ENCODE measurements at places on chromosomes 13 and 19.

GRCh38 chr13:78326633-78327032 lies 276.7 kb downstream of the POU4F1 start:
- DNase-seq: no peak

- no peak for DNase-seq
These were observed 444.5 kb upstream of the GPC6 start for GRCh38 chr13:92781965-92782690.

GRCh38 chr13:67138970-67139369 lies 91.2 kb downstream of the PCDH9 start:
- no peak for DNase-seq

GRCh38 chr13:93872376-93872775 lies 607.1 kb downstream of the DCT start:
- DNase-seq: no peak

DNA sequence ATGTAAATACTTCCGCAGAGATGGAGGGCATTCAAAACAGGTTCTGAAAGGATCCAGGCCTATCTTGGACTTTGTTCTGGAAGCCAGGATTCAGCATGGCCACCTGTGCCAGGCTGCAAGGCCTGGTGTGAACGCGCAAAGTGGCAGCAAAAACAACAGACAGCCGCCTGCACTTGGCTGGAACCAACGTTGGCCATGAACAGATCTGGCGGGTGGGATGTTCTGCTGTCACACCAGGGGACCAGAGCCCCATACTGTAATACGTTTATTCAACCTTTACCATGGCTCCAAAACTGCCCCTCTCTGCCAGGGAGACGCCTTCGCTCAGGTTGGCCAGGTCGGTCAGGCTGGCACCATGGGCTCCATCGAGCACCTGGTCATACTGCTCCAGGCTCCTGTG lies 69.7 kb downstream of the EPS15L1 start:
- no peak for DNase-seq

DNA sequence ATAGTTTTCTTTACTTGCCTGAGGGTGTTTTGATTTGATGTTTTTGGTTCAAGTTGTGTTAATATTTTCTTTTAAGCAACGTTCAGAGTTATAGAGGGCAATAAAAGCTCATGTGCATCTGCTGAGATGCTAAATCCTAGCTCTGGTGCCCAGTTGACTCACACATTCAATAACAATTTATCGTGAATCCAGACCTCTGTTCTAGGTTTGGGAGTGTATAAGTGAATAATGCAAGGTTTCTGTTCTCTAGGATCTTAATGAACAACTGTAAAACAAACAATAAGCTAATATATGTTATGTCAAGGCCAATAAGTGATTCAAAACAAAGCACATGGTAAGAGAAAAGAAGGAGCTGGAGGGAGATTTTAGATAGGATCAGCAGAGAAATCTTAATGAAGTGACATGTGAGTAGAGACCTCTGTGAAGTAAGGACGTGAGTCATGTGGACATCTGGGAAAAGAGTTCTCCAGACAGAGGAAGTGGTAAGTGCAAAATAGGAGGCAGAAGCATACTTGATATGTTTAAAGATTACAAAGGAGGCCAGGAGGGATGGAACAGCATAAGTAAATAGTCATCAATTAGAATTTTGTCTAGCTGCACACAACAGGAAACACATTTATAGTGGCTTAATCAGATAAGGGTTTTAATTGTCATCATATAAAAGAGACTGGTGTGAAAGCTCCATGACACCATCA lies 278.5 kb upstream of the HTR2A start:
- peak; percentile 76 for DNase-seq

Data from fibroblast of the aortic adventitia (primary cell).